Inflammatory macrophage (primary cell): ENCODE measurements at places on chromosomes 6 and 20.

- no peak for DNase-seq
Observed at GRCh38 chr6:33507261-33507660, 52.9 kb downstream of the ZBTB9 start.

DNA sequence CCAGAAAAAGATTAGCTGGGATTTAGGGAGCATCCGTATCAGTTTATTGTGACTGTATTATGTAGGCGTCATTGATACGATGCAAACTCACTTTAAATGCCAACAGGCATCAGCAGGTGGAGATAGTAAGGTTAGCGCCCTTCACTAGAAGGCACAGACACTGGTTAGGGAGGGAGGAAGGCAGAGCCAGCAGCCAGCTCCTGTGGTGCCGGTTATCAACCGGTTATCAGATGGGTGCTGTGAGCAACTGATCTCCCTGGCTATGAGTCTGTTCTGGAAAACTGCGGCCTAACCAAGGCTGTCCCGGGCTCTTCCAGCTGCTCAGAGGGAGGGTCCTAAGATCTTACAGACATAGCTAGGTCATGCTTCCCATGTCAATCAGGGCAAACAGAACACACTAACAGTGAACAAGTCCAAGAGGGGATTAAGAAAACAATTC, 47.5 kb upstream of the CD93 start:
- DNase-seq = no peak

DNA sequence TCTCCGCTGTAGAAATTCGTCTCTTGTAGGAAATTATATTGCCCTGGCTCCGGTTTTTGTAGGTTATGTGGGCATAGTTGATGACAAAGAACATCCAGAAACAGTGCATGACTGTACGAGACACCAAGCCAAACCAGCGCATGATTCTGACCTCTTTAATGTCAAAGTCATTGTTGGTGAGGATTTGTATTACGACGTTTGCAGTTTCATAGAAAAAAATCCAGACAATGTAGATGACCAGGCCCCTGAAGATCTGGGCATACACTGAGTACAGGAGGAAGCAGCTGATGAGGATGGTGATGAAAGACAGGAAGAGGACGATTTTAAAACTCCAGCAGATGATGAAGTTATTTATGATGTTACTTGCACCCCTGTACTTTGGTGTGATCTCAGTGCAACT, 39.1 kb upstream of the TBC1D22B start:
- peak; percentile 48 for DNase-seq

DNA sequence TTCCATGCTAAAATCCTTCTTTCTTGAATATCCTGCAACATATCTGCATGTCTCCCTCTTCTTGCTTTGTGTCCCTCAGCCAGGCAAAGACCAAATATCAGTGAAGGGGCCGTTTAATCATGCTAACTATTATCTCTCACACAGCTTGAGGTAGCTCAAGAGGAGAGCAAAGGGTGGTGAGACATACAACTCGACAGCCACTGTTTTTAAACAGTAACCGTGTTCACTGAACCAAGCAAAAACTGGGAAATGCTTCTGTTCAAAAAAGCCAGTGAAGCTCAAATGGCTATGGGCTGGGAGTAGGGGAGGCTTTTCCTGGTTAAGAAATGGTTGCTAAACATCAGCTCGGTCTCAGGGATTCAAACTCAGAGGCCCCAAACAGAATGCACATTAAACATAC, 83.4 kb downstream of the MAP7 start:
- DNase-seq = no peak

DNA sequence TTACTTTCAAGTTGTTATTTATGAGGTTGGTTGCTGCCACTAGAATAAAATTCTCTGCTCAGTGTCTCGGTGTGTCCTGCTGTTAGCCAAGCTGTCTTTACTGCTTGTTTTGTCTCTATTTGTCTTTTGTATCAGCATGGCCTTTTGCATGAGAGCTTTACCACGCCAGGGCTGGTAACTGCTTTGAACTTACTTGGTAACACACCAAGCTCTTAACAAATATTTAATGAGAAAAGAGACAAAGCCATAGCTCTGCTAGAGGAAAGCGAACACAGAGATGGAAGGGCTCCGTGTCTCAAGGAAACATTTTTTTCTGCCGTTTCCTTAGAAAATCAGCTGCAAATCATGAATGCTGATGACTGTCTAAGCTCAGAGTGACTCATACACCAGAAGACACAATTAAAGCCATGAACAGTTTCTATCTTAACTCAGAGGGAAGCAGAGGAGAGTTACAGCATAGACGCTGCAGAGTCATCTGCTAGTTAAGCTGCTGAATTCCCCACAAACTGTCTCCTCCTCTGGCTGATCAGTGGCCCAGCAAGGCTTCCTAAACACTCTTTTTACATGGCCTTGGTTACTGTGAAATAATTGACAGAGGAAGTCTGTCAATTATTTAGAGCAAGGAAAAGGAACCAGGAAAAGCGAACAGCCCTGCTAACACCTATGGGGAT, 44.8 kb downstream of the AGPAT4 start:
- DNase-seq = peak; percentile 87

- no peak for DNase-seq
Observed at GRCh38 chr6:115456848-115457247, 603.8 kb downstream of the FRK start.

DNA sequence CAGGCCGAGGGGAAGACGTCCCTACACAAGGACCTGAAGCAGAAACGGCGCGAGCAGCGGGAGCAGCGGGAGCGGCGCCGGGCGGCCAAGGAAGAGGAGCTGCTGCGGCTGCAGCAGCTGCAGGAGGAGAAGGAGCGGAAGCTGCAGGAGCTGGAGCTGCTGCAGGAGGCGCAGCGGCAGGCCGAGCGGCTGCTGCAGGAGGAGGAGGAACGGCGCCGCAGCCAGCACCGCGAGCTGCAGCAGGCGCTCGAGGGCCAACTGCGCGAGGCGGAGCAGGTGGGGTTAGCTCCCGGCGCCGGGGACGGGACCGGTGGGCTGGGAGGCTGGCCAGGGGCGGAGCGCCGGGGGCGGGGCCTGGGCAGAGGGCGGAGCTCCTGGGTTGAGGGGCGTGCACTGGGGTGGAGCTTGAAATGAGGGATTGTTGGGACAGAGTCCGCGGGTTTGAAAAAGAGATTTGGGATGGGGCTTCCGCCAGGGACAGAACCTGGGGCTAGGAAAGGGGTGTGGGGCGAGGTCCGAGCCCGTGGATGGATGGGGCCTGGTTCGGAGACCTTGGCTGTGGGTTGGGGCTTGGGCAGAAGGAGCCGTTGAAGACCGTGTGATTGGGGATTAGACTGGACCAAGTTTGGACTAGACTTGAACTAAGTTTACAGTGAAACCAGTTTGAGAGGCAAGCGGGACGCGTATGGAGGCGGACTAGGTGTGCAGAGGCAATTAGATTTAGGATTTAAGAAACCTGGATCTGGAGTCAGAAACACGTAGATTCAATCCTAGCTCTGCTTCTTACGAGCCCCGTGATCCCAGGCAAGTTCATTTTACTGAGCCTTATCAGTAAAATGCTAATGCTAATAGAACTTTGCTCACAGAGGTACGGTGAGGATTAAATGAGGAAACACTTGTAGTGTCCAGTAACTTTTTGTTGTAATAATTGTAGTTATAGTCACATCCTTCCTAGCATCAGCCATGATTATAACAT, 20.9 kb downstream of the DEF6 start:
- no peak for DNase-seq

DNA sequence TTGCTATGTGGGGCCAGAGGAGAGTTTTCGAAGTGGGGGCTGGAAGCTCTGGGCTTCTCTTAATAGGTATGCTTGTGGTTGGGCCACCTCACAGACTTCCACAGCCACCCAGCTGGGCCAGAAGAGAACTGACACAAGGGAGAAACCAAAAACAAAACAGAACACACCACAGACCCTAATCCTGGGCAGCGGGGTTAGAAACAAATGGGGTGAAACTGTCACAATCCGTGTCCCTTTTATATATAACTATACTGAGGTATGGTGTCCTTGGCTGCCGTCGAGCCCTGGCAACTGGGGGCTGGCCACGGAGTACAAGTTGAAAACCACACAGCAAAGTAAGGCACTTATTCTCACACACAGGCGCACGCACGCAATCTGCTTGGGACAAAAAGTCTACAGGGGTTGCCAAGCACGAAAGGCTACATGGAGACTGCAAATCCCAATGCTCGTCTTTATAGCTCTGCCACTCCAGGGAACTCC, 78.3 kb downstream of the TRAM2 start:
- no peak for DNase-seq

- no peak for DNase-seq
Observed at GRCh38 chr6:117448011-117448410, 22.3 kb upstream of the ROS1 start.

- no peak for DNase-seq
Observed at GRCh38 chr6:137087902-137088301, 43.1 kb upstream of the IL20RA start.

- DNase-seq = no peak
Observed at GRCh38 chr20:50152394-50153152, 950 bp downstream of the PEDS1 start.

- DNase-seq = peak; percentile 68
Observed at GRCh38 chr6:104682722-104683643, 176.7 kb downstream of the HACE1 start.

DNA sequence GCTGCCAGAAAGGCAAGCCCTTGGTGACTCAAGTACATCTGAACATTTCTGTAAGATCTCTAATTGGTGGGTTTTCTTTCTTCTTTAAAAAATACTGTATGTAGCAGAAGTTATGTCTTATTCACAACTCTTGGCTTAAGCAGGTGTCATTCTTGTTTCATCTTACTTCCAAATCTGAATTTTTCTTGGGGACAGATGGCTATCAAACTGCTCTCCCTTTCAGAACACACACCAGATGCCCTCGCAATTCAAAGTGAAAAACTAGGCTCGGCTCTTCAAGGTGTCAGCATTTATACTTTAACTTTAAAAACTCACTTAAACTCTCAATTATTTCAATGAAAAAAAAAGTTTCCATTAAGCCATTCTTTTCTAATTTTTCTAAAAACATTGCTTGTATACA, 49.7 kb downstream of the PAK5 start:
- no peak for DNase-seq

- no peak for DNase-seq
Observed at GRCh38 chr6:170165085-170165470, 125.8 kb downstream of the DLL1 start.

DNA sequence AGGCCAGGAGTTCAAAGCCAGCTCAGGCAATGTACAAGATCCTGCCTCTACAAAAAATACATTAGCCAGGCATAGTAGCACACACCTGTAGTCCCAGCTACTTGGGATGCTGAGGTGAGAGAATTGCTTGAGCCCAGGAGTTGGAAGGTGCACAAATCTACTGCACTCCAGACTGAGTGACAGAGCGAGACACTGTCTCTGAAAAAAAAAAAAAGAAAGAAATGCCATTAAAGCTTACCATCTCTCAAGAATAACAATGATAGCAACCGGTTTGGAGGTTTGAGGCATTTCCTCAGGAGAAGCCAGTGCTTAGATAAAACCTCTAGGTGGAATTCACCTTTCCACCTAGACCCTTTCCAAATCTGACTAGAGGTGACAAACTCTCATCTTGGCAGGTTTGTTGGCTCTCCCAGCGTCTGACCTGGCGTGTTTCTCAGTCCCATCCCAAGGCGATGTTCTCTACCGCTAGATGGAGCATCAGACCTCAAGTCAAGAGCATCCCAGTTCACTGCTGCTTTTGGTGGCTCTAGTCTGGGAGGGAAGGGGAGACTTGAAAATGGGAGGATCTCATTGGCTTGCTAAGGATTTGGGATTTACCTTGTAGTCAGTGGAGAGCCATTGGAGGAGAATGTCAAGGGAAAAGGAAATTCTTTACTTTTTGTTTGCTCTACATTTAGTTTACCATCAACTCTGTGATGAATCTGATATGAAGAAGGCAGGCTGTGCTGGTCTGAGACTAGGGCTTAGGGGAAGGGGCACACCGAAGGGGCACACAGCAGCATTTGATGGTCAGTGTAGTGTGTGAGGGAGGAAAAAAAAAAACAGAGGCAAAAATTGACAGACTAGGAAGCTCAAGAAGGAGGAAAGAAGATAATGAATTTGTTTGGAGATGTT, 67.9 kb downstream of the NCOA7 start:
- peak; percentile 35 for DNase-seq

- peak; percentile 79 for DNase-seq
Observed at GRCh38 chr6:144064402-144065212, 30.8 kb downstream of the SF3B5 start.
